ENCODE measurements at places on chromosomes 12 and 14.

- no peak for DNase-seq
These were observed 141.3 kb downstream of the TSPAN9 start for GRCh38 chr12:3218228-3219171.

GRCh38 chr14:101509730-101510371 lies 51.4 kb upstream of the DIO3 start:
- DNase-seq: no peak

DNA sequence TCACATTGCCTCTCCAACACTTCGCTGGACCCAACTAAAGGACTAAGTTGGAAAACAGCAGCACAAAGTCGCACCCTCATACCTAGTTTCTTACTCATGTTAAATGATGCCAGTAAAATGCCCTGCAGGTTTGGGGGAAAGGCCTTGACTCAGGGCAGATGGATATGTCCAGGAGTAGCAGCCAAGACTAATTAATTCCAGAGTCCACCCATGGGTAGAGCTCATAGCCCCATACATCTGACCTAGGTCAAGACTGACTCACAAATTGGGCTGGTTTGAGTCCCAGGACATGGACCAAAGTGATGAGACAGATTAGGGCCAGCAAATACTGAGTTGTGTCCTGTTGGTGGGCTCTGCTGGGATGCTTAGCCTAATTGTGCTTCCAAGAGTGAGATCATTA lies 224.0 kb upstream of the BTG1 start:
- no peak for DNase-seq

GRCh38 chr12:97642911-97643310 lies 180.3 kb downstream of the RMST start:
- DNase-seq: no peak

- DNase-seq: no peak
These were observed 263.8 kb upstream of the DIO2 start for GRCh38 chr14:80475074-80475473.

- DNase-seq: no peak
These were observed 62.3 kb downstream of the MGAT4C start for GRCh38 chr12:86193931-86194330.

DNA sequence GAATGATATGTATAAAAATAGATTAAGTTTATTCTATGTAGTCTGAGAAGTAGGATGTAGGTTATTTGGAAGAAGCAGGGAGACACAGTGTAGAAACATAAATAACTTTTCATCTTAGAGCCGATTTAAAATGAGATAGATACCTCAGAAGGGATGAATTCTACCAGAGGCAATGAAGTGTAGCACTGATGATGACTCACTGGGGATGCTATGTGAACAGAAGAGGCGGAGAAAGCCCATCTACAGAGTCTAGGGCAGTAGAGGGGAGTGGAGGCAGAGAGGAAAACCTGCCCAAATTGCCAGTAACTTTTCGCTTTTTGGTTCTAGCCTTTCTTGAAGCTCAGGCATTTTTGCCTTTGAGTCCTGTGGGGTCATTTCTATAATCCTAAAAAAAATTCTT lies 451.8 kb downstream of the ATP23 start:
- DNase-seq: no peak

DNA sequence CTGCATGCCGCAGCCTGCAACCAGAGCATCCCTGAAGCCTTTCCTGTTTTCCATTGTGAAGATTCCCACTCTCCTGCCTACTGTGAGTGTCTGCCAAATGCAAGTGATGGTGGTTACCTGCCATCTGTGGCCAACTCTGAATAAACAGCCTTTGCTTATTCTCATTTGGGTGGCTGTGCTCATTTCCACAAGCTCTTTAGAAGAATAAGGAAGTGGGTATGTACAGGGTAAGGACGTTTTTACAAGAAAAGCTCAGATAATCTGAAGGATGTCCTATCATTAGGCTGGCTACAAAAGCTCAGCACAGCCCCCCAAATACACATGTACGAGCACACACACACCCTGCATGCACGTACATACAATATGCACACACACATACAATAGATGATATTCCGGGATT lies 7.3 kb upstream of the RNASE1 start:
- DNase-seq: no peak

DNA sequence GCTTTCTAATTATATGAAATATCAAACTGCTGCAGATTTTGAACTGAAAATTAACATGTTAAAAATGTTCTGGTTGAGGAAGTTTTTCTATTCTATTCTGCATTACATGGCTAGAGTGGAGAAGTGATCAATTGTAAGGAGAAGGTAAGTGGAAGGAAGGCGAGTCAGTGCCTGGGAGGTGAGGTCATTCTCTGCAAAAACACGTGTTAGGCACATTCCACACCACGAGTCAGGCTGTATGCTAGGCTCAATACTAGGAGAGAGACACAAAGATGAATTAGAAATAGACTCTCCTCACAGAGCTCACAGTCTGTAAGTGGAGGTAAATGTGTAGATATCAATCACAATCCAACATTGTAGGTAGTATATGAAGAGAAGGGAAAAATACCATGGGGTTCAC lies 194.1 kb downstream of the NOVA1 start:
- no peak for DNase-seq

GRCh38 chr12:129103231-129103630 lies 250.0 kb downstream of the GLT1D1 start:
- no peak for DNase-seq

DNA sequence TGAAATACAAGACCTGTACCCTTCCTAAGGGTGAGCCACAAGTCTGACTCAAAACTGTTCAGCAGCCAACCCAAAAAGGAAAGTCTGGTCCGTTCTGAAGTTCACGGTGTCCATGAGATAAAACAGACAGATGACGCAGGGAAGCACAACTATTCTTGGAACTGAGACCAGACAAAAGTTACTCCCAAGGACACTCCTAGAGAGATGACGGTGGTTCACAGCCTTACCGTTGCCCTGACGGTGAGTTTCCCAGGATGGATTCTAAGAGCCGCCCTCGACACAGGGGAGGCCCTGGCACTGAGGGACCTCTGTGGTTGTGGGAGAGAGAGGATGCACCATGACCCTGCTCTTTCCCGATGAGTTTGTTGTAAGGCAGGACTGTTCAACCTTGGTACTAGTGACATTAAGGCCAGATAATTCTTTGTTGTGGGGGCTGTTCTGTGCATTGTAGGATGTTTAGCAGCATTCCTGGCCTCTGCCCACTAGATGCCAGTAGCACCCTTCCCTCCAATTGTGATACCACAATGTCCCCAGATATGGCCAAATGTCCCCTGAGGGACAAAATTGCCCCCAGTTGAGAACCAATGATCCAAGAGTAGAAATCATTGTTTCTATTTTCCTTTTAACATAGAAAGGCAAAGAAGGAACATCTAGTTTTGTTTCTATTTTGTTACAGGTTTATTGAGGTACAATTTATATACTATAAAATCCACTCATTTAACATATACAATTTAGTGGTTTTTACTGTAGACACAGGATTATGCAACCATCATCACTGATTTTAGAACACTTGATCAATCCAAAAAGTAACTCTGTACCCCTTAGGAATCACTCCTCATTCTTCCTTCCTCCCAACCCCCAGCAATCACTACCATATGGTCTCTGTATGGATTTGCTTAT lies 23.0 kb downstream of the OR10P1 start:
- DNase-seq: no peak

DNA sequence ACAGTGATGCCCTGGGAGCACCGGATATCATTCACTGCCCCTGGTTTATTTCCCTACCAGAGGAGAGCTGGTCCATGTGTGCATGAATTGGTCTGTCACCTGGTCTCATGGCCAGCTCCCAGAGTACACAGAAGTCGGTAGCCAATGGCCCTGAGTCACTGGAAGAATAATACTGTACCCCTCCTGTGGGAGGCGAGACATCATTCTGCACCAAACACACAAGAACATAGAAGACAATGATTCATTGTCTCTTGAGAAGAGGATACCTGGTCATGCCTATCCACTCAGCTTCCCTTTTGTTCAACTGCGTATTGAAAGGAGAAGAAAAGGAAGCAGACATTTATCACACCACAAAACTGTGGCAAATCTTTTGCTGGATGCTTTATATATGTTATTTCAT lies 216.2 kb downstream of the DPF3 start:
- no peak for DNase-seq

- DNase-seq: no peak
These were observed 102.8 kb upstream of the COCH start for GRCh38 chr14:30771595-30771994.

DNA sequence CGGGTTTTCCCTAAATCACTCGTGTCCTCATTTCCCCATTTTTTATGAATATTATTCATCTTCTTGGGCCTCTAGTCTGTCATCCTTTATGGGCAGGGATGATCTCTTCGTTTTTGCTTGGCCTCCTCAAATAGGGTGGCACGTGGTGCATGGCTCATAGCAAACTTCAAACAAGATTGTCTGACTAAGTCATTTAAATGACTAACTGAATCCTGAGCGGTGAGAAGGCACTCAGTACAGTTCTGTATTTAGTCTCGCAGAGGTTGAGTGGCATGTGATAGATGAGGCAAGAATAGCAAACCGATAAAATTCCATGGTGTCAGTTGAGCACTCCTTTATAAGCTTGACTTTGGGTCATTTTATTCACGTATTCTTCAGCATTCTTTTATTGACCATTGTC lies 5.7 kb upstream of the JDP2 start:
- DNase-seq: no peak

DNA sequence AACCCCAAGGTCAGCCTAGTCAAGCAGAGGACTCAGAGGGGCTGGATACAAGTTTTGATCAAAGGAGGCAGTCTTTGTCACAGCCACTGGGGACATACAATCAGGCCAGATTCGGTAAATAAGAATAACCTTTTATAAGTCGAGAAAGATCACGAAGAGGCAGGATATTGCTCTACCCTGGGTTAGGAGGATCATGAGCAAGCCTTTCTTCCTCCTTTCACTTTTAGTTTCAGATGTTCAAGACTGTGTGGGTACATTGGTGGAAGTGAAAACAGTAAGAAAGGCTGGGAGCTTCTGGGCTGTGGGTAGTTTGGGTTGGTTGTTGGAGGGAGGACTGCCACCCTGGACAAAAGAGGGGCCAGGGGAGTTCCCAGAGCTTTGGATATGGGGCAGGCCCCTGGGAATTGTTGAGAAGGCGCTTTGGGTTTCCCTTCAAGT lies 127.7 kb downstream of the SNAPC1 start:
- DNase-seq: no peak

GRCh38 chr14:34164162-34164864 lies 213.4 kb upstream of the EGLN3 start:
- no peak for DNase-seq

DNA sequence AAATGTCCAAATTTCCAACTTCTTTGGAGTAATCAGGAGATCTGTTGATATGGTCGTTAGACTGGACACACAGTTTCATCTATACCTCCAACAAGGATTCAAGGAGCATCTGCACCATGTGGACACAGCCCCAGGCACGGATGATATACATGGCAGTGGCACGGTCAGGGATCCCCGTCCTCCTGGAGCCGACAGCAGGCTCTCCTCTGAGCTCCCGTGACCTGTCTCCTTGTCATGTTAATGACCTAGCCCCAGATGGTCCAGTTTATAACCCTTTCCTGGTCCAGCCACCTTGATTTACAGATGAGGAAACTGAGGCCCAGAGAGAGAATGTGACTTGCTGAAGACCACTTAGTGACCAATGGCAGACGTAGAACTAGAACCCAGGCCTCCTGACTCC lies 16.5 kb upstream of the SERPINA4 start:
- no peak for DNase-seq

DNA sequence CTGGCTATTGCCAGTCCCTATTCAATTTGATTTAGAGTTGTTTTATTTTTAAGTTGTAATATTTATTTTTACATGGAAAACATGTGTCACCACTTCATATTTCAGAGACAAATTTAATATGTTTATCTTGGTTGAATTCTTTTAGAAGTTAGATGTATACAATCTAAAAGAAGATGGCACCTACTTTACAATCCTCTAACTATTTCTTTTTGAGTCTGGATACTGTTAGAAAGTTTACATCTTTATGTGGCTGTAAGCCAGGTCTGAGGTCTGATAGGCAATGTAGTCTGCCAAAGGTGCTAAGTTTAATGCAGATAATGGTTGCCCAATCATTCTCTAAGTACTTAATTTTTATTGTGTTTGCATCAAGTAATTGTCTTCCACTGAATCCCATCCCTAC lies 7.2 kb upstream of the LMO3 start:
- DNase-seq: no peak

- no peak for DNase-seq
These were observed 126.5 kb downstream of the TMEM30B start for GRCh38 chr14:61154641-61155040.

GRCh38 chr12:124551268-124552144 lies 15.9 kb downstream of the NCOR2 start:
- no peak for DNase-seq

GRCh38 chr12:132182711-132183365 lies 38.6 kb downstream of the NOC4L start:
- no peak for DNase-seq

DNA sequence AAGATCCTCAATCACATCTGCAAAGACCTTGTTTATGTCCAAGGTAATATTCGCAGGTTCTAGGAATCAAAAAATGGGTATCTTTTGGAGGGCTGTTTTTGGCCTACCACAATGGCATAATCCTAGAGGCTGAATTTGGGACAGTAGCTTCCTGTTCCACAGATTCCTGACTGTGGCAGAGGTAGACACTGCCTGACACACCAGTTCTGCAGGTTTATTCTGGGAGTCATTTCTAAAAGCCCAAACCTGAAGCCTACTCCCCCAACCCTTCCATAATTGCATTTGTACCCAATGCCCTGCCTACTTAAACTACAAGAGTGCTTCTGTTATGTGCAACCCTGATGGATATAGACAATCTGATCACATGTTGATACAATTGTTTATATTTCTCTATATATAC lies 378.9 kb downstream of the PCNX1 start:
- DNase-seq: no peak

DNA sequence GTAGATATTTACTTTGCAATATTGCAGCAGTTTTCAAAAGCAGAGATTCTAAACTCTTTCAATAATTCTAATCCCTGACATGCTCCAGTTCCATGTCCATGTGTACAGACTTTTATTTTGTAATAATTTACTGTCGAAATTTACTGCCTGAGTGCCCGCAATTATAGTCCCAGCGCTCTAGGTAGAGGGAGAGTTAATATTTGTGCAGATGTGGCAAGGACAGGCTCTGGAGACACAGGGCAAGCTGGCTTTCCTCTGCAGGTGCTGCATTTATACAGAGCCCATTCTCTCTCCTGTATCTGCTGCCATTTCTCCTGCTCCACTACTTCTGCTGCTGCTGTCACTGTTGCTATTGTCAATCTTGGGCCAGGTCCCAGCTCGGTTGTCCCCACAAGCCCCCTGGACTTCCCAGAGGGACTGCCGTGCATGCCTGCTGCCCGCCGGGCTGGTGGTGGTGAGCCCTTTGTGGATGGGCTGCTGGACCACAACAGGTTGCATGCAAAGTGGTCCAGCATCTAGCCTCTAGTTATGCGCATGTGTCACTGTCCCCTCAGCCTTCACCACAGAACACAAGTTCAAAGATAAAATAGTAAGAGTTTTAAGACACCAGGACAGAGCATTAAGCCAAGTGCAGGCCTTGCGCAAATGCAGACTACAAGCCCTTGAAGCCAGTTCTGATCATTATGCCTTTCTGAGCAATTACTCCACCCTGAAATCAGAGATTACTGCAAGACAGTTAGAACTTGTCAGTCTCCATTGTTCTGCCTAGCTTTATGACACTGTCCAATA lies 40.8 kb upstream of the CSRP2 start:
- no peak for DNase-seq

Measured in effector memory CD4-positive, alpha-beta T cell (primary cell).